ENCODE measurements at places on chromosomes 6 and 20. TPM values are rescaled to one million over a fixed set of nuclear protein-coding genes. Genes with fewer than 3 reads are reported as not detected.

DNA sequence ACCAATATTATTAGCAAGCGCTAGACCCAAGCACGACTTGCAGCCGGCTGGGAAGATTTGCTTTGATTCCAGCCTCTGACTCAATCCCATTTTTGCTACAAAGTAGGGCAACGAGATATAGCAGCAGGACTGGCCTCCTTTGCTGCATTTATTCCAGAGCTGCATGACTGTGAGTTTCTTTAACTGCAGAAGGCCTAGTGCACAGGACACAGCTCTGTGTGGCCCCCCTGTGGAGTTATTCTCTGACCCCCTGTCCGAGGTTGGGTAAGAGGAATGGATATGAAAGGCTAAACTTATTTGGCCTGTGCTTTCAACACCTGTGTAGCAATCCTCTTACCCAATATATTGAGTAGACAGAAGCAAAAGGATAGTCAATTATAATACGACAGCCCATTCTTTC, 133.3 kb upstream of the SPTLC3 start:
- DNase-seq = no peak

DNA sequence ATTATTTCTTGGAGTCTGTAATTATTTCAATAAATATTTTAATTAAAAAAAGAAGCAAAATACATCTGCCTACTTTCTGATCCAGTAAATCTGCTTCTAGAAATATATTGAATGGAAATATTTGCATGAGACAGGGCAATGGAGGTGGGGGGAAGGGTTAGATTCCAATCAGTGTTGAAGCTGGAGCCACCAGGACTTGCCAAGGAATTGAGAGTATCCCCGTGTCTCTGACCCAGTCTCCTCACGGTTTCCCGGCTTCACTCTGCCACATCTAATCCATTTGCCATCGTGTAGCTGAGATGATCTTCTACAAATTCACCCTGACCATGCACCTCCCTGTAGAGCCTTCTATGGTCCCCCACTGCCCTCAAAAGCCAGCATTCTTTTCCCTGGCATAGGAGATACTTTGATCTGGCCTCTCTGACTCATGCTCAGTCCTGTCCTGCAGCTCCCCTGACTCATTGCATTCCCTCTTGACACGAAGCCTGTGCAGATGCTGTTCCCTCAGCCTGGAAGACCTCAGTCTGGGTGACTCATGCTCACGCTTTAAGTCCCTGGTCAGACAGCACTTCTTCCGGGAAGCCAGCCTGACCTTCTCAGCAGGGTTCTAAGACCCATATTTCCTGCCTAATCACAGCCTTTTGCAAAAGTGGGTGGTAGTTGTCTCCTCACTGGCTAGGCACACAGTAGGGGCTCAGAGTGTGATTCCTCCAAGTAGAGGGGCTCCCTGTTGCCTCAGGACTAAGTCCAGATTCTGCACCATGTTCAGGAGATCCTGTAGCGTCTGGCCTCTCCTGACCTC, 23.0 kb upstream of the FKBP1A start:
- DNase-seq = peak; percentile 33

DNA sequence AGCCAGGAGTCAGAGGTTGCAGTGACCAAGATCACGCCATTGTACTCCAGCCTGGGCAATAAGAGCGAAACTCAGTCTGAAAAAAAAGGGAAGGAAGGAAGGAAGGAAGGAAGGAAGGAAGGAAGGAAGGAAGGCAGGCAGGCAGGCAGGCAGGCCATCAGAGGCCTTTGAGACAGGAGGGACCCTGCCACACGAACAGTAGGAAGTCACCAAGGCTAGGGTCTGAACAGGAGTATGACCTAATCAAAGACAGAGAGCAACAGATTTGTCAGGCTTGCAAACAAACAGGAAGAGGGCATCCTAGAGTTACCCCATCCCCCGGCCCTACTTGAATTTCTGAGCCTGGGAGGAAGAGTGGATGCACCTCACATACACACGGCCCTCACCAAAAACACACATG, 67.1 kb downstream of the FGD2 start:
- DNase-seq = no peak

- DNase-seq = no peak
Measured at GRCh38 chr20:7693761-7694160, 246.5 kb downstream of the HAO1 start.

DNA sequence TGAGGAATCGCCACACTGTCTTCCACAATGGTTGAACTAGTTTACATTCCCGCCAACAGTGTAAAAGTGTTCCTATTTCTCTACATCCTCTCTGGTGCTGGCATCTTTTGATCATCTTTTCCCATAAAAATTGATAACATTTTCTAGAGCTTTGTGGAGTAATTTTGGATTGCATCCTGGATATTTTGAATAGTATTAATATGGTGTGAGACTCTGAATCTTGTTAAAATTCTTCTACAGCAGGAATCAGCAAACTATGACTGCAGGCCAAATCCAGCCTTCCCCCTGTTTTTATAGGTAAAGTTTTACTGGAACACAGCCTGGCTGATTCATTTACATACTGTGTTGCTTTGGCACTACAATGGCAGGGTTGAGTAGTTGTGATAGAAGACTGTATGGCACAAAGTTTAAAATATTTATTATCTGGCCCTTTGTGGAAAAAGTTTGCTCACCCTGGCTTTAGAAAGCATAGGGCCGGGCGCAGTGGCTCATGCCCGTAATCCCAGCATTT, 15.0 kb upstream of the RNF8 start:
- no peak for DNase-seq

- no peak for DNase-seq
Measured at GRCh38 chr20:37789408-37789807, 95.6 kb downstream of the CTNNBL1 start.

- DNase-seq = no peak
Measured at GRCh38 chr6:167687116-167687725, 139.5 kb upstream of the AFDN start.

DNA sequence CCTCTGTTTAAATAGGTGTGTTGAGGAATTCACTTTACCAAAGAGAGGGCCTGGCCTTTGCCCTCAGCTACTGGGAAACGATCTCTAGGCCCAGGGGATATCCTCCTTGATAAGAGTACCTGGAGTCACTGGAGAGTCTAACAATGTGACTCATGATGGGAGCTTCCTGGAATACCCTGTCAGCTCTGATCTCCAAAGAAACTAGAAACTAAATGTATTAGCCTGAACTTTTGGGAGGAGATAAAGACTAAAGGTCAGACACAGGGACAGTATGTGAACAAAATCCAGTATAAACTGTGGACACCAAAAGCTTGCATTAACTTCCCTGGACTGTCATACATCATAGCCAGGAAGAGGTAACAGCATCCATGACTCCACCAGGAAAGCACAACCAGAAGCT, 148.5 kb downstream of the RNGTT start:
- peak; percentile 7 for DNase-seq

DNA sequence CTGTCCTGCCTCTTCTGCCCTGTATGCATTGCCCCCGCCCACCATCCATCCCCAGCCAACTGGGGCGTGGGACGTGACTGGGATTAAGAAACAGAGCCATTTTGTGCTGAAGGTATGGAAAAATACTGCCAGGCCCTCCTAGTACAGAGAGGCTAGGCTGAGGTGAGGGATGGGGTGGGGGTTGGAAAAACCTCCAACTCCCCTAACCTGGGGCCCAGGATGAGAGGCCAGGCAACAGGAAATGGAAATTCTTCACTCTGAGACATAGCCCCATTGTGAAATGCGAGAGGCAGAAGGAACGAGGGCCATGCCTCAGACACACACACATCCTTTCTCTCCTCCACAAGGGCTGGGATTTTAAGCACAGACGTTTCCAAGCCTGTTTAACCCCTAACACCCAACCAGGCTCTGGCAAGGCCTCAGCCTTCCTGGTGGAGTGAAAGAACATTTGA, 19.9 kb downstream of the KCNK5 start:
- no peak for DNase-seq

DNA sequence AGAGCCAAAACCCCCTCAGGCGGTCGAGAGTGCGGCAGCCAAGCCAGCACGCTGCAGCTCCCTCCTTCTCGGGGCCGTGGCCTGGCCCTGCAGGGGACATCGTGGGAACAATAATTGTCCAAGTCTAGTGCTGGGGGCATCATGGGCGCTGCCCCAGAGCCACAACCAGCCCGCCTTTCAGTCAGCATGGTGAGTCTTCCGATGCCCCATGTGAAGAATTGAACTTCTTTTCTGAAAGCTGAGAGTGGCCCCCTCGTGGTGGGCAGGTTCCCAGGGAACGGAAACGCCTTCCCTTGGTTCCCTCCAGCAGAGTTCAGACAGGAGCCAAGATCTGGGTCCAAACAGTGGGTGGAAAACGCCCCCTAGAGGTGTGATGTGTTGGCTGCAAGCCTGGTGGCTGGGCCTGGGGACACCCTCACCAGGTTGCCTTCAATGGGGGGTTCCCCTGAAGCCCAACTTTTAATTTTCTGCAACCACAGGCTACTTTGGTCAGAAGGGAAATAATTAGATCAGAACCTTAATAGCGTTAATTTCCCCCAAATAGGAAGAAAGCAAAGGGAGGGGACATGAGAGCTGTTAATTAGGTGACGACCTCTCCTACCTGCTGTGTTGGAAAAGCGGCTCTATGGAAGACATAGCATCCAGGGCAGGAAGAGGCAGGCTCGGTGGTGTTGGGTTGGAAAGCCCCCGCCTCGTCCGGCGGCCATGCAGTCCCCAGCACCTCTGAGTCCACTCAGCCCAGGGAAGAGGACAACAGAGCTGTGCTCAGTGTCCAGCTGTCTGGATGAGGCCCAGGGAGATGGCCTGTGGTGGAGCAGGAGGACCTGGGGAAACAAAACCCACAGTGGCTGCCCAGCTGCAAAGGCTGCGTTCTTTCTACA, 4.7 kb upstream of the MRGBP start:
- DNase-seq = peak; percentile 93

DNA sequence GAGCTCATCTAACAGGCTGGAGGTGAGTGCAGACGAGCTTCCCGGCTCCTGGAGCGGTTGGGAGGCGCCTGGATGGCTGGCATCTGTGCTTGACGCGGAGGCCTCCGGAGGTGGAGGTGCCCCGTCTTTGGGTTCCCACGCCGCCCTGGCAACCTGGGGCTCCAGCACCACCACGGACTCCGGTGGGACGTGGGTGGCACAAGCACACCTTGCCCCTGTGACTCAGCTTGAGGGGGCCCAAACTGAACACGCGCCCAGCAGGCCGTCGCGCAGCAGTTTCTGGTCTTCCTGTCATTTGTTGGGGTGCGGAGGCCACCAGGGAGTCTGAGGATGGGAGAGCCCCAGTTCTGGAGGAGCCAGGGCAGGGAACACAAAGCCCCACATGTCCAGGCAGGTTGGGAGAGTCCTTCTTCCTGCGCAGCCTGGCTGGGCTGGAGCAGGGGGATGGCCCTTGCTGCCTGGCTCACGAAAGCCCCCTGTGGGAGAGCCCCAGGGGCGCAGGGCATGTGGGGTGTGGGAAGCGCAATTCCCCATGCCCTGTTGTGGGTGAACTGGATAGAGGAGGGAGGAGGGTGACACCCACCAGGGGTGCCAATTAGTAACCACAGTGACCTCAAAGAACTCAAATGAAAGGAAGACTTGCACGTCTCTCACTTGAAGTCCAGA, 1378.6 kb upstream of the DEFB115 start:
- no peak for DNase-seq

GRCh38 chr6:161214722-161215121, 59.1 kb downstream of the AGPAT4 start:
- DNase-seq = no peak

DNA sequence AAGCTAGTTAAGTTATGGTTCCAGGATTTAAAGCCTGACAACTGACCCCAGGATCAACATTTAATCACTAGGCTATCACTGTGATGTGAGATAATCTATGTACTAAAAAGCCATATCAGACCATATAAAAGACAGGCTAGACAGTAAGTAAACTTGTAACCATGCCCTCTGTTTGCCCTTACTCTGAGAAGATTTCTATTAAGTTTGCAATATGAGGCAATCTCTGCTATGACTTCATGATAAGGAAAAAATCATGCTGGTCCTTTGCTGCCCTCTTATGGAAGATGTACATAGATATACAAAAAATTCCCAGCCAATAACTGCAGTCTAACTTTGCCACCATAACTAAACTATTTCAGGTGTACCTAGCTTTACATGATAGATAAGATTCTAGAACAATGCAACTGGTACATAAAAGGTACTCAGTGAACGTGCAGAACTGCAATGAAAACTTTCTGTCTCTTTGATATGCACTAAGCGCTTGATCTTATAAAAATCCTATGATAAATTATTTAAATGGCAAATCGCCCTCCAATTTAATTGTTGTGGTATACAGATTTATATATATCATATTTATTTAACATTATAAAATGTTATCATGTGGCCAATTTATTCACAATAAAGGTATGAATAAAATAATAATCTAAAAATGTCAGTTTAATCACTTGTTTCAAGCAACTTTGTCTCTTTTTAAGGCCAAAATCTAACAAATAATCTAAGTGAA, 70.5 kb downstream of the FAM217A start:
- DNase-seq = peak; percentile 83

GRCh38 chr6:128438393-128438792, 82.0 kb downstream of the PTPRK start:
- DNase-seq = peak; percentile 55

DNA sequence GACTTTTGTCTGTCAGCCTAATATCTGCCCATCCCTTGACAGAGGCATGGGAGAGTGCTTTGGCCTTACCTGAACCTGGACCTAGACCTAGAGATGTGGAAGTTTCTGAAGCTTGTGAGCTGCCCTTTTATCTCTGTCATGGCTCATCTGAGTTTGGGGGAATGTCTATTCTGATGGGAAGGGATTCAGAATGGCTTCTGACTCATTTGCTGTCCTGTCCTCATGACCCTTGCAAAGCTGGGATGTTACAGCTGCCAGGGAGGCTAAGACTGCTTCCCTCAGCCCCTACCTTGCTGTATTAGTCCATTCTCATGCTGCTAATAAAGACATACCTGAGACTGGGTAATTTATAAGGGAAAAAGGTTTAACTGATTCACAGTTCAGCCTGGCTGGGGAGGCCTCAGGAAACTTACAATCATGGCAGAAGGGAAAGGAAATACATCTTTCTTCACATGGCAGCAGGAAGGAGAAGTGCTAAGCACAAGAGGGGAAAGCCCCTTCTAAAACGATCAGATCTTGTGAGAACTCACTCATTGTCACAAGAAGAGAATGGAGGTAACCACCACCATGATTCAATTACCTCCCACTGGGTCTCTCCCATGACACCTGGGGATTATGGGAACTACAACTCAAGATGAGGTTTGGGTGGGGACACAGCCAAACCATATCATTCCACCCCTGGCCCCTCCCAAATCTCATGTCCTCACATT, 252.2 kb downstream of the ERMARD start:
- DNase-seq = no peak

GRCh38 chr6:83884523-83884922, 25.0 kb downstream of the CYB5R4 start:
- DNase-seq = peak; percentile 79

DNA sequence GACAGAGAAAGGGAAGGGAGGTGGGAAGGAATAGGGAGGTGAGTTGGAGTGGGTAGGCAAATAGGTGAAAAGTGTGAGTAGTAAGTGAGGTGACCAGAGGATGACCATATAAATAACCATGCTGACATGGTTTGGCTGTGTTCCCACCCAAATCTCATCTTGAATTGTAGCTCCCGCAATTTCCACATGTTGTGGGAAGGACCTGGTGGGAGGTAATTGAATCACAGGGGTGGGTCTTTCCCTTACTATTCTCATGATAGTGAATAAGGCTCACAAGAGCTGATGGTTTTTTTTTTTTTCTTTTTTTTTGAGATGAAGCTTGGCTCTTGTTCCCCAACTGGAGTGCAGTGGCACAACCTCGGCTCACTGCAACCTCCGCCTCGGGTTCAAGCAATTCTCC, 21.5 kb upstream of the SMIM13 start:
- DNase-seq = no peak

CCN6 gene
- not detected for total RNA-seq

GMPR gene
- total RNA-seq = 15.9 TPM

GSTA3 gene
- total RNA-seq = not detected

TREM1 gene
- total RNA-seq = not detected

MYCT1 gene
- total RNA-seq = 256 TPM

TULP4 gene
- 53.4 TPM for total RNA-seq

ZSCAN23 gene
- 0.65 TPM for total RNA-seq
